ENCODE measurements at places on chromosomes 5 and 9.

GRCh38 chr5:179219661-179220620, 125.3 kb downstream of the ADAMTS2 start:
- no peak for DNase-seq

DNA sequence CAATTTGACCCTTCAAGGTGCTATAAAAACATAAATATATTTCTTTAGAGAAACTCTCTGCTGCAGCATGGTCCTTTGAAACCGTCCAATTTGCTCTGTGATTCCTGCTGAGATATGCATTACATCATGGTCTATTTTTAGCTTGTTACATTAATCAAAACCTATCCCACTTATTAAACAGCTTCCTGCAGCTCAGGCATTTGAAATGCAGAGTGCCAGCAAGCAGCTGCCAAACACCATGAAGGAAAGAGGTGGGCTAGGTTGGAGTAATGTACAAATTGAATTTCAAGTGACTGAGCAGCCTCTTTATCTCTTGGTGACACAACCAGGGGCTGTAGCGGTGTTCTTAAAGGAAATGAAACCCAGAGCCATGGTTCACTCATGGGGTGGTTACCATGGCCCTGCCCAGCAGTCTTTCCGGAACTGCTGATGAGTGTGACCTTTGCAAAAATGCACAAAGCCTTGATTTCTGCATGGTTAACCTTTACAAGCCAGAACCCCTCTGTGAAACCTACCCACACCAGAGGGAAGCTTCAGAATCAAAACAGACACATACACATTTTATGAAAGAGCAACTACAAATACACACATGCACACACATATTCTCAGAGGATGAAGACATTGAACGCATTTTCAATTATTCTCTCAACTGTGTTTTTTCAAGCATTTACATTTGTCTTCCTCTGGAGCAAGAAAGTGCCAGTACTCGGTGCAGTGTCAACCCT, 155.8 kb upstream of the ZNF608 start:
- DNase-seq = peak; percentile 29

DNA sequence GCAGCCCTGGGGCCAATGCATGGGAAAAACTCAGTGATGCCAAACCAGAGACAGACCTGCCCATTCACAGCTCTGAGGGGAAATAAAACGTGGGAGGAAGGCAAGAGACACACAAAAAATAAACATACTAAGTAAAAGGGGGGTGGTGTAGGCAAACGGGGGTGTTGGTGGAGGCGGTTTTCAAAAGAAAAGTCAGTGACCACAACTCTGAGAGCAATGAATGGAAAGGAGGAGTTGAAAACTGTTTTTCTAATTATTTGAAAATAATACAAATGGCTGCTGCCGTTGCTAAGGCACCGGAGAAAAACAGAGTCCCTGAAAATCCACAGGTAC, 293.5 kb downstream of the EFNA5 start:
- DNase-seq = no peak

- no peak for DNase-seq
Observed at GRCh38 chr9:37812773-37813379, 12.3 kb downstream of the DCAF10 start.

DNA sequence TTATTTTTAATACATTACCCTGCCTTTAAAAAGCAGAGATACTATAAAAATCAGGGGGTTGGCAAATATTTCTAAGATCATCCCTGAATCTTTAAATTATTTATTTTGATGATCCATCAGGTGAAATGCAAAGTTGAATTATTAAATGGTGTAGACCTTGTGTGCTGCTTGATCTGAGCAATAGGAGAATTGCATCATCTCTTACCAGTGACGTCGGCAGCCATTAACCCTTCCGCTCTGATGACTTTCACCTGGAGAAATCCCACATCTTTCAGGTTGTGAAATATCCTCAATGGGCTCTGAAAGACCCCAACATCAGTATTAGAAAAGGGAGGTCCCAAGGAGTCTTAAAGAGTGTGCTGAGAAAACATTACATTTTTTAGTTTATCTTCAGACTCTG, 270.2 kb downstream of the SLF1 start:
- DNase-seq = no peak

- peak; percentile 72 for DNase-seq
Observed at GRCh38 chr5:177300236-177300880, 3.2 kb downstream of the RAB24 start.

DNA sequence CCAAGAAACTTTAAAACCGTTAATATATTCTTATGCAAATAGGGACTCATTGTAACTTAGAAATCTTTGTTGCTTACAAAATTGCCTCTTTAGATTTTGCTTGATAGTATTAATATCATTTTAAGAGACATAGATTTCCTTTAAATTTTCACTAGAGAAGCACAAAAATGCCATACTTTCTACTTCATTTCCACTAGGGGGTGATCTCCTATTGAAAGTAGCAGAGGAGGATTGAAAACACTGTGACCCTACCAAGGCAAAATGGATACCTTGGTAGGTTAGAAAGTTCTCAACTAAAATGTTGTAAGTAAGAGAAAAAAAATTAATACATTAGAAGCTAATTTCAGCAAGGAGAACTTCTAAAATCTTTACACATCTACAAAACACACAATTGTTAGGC, 204.9 kb downstream of the CHSY3 start:
- DNase-seq = peak; percentile 71

- DNase-seq = no peak
Observed at GRCh38 chr5:149448431-149448830, 69.3 kb upstream of the IL17B start.

DNA sequence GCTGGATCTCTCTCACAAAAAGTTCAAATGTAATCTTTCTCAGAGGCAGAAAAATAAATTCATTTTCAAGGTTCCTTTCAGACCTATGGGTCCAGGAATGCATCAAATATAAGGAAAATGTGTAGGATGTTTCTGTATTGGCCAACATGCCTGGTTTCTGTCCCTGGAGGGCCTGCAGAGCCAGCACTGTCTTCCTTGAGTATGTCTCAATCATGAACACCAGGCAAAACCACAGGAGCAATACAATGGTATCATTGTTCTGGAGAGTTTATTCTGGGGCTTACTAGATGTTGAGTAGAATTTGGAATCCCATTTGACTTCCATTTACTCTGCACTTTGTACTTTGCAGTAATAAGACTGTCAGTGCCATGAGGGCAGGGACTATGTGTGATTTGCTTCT, 23.5 kb downstream of the INSYN2B start:
- peak; percentile 80 for DNase-seq

DNA sequence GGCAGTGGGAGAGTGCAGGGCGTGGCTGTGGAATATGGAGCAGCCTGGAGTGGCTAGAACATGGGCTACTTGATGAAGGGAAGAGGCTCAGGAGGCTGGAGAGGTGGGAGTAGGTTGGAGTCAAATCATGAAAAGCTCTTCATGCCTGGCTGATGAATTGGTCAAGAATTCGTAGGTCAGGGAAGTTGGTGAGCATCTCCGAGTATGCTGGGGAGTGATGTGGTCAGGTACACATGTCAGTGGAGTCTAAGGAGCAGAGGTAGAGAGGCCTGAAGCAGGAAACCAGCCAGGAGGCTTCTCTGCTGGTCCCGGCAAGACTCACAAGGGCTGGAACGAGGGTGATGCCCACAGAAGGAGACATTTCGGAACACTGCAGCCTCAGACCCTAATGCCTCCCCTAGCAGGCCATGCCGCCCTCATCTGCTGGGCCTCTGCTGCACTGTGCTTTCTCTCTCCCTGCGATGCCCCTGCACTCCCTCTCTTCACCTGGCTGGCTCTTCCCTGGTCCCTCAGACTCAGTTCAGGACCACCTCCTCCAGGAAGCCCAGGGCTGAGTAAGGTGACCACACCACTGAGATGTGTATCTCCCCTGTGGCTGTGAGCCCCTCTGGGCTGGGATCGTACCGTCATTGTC, 33.6 kb downstream of the TMOD1 start:
- DNase-seq = no peak

- no peak for DNase-seq
Observed at GRCh38 chr5:156640691-156641241, 209.3 kb upstream of the PPP1R2B start.

DNA sequence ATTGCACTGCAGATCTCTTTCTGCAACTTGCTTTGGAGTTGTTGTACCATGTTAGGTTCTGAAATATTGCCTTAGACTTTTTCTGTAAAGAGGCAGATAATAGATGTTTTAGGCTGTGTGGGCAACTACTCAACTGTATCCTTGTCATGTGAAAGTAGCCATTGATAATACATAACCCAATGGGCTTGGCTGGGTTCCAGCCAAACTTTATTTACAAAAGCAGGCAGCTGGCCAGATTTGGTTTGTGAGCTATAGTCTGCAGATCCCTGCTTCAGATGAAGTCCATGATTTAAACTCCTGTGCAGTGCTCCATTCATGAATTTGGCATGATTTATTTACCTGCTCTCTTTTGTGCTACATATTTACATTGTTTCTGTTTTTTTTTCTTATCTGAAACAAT, 300.4 kb downstream of the IRX2 start:
- DNase-seq = no peak

- DNase-seq = no peak
Observed at GRCh38 chr5:44506561-44506960, 117.3 kb upstream of the FGF10 start.

DNA sequence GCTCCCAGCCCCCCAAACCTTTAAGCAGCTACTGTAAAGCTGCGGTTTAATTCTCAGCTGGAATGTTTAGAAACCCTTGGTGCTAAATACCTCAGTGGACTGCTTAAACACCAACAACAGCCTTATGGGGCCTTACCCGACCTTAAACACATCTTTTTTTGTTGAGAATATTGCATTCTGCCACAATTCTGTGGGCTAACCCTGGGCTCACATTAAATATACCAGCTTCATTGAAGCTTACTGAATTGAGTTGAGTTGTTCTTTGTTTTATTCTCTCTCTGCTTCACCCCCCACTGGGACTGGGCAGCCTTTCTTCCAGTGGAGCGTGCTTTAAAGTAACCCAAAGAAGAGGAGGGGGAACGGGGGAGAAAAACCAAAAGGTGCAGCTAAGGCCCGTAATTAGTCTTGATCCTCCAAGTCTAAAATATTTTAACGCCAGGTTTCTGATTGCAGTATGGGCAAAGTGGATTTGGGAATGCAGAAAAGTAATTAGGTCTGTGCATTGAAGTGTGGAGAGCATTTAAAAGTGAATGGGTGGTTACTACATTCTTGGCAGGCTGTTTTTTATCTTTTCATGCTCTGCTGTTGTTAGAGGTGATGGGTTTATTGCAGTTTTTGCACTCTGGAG, 281.2 kb downstream of the NR2F1-AS1 start:
- DNase-seq = no peak

- DNase-seq = peak; percentile 77
Observed at GRCh38 chr9:87812375-87813118, 70.1 kb upstream of the SPATA31E1 start.

GRCh38 chr5:77167063-77167462, 43.4 kb upstream of the PDE8B start:
- DNase-seq = no peak

DNA sequence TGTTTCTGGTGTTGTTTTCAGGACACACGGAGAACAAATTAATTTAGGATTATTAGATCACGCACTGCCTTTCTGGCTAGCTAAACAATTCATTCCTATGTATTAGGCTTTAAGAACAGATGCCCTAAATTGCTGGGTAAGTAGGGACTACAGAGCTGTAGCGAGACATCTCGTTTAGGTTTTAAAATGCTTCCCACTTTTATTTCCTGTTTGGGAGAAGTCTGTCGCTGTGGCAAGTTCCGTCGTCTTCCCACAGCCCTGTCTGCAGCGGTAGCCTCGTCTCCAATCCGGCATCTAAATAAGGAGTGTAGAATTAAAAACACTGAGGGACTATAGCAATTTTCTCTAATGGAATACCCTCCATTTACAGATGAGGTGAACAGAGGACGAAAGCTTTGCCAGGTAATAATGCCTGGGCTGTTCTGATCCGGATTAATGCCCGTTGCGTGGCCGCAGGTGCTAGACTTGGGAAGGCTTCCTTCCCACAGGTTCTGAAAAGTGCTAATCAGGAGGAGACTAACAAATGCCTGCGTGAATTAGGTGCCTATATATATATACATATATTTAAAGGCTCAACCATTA, 1.3 kb upstream of the TRIM36 start:
- DNase-seq = no peak

- DNase-seq = peak; percentile 24
Observed at GRCh38 chr9:35195683-35196082, 33.9 kb downstream of the UNC13B start.

GRCh38 chr5:170603578-170604565, 100.1 kb downstream of the KCNIP1 start:
- peak; percentile 45 for DNase-seq

DNA sequence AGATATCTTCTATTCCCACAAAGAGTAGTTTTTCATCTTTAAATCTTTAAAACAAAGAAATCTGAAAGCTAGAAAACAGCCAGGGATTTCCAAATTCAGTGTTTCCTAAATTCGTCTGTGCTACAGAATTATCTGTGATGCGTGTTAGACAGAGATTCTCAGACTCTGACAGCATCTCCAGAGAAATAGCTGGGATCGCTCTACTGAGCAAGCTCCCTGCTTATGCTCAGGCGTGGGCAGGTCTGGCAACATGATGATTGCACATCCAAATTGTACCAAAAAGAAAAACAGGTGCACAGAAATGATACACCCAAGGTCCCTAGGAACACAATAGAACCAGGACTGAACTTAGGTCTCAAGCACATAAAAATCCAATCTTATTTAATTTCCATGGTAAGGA, 22.8 kb upstream of the CRHBP start:
- no peak for DNase-seq

DNA sequence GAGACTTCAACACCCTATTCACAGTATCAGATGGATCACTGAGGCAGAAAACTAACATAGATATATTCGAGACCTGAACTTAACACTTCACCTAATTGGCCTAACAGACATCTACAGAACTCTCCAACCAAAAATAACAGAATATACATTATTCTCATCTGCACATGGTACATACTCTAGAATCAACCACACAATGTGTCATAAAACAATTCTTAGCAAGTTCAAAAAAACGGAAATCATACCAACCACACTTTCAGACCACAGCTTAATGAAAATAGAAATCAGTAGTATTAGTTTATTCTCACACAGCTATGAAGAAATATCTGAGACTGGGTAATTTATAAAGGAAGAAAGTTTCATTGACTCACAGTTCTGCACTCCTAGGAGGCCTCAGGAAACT, 387.9 kb downstream of the DEPDC1B start:
- DNase-seq = no peak

GRCh38 chr5:173123416-173123815, 20.9 kb upstream of the BNIP1 start:
- DNase-seq = peak; percentile 71

DNA sequence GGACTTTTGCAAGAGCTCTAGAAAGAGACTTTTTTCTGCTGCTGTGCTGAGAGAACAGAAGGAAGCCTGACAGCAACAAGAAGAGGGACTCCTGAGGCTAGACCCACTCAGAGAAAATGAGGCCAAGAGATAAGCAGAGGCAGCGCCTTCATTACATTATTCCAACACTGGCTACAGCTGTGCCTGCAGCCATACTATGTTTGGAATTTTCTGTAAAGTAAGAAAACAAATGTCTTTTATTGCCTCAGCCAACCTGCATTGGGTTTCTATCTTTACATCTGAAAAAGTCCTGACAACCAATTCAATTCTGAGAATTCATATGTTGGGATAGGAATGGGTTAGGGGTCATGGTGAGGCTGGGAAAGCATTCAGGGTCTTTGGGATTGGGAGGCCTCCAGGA, 33.7 kb downstream of the FAT2 start:
- DNase-seq = no peak

- no peak for DNase-seq
Observed at GRCh38 chr5:93322974-93323860, 257.8 kb downstream of the NR2F1-AS1 start.

- no peak for DNase-seq
Observed at GRCh38 chr5:58185801-58186200, 274.1 kb downstream of the PLK2 start.

- DNase-seq = peak; percentile 34
Observed at GRCh38 chr5:179974946-179975712, 67.4 kb upstream of the TBC1D9B start.

- no peak for DNase-seq
Observed at GRCh38 chr9:121767171-121767769, 115.8 kb downstream of the DAB2IP start.
